ELR (cell line): ENCODE measurements at places on chromosomes 2 and 18.

GRCh38 chr2:132429351-132429750, 12.7 kb downstream of the GPR39 start:
- no peak for DNase-seq

DNA sequence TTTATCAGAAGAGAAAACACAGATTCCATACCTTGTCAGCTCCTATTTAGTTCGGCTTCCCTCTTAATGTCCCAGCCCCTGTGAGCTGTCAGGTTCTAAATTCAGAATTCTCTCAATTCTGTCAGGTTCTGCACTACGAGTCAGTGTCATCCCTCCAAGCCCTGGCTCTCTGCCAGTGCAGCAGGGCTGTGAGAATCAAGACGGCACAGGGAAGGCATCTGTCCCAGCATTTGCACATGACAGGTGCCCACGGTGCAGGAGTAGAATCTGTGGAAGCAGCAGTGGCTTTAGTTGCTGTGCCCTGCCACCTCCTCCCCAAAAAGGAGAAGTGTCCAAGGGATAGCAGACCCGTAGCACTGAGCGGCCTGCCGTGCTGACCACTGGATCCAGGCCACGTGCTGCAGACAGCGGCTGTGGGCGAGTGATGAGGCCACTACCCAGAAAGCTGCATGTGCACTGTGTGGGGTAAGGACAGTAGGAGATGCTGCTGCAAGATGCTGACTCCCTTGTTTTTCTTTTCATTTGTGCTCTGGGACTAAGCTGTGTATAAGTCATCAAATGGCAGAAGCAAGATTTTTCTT, 12.8 kb downstream of the RBFA start:
- no peak for DNase-seq

DNA sequence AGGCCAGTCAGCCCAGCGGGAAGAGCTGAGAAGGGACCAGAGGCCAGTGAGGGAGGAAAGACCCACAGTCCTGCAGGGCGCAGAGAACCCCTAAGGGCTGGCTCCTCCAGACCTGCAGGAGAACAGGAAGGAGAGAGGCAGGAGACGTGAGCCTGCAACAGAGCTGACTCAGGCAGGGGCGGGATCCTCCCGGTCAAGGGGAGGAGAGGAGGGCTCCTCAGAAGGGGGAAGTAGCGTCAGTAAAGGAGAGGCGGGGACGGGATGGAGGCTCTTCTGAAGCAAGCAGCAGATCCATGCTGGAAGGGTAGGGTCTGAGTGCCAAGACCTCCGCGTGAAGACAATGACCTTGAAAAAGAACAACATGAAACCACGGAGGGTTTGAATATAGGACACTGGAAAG, 50.8 kb downstream of the TRABD2A start:
- peak; percentile 58 for DNase-seq

- no peak for DNase-seq
Observed at GRCh38 chr2:103464831-103465230, 703.0 kb downstream of the TMEM182 start.

- DNase-seq, result no peak
Observed at GRCh38 chr2:174635776-174636404, 38.3 kb upstream of the WIPF1 start.

DNA sequence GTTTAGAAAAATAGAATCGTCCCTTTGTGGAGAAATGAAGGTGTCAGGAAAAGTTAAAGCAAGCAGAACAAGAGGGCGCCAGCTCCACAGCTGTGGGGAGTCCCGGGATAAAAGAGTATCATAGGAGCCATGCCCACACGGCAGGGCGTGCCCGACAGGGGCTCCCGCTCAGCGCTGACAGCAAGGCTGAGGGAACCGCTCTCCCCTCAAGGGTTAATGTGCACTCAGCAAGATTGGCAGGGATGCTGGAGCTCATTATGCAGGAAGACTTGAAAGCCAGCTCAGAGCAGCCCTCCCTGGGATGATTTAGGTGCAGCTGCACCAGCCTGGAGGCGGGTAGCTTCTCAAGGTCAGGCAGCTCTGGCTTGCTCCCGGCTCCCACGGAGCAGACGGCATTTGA, 500.2 kb downstream of the EIPR1 start:
- no peak for DNase-seq
